Esophagus muscularis mucosa (tissue), 4 donors: ENCODE measurements at places on chromosomes 11 and 22.

- DNase-seq: no peak
Measured at GRCh38 chr11:24233041-24233440, 263.8 kb upstream of the LUZP2 start.

- DNase-seq: peak; percentile 86
Measured at GRCh38 chr11:17607083-17607429, 60.0 kb downstream of the OTOG start.

DNA sequence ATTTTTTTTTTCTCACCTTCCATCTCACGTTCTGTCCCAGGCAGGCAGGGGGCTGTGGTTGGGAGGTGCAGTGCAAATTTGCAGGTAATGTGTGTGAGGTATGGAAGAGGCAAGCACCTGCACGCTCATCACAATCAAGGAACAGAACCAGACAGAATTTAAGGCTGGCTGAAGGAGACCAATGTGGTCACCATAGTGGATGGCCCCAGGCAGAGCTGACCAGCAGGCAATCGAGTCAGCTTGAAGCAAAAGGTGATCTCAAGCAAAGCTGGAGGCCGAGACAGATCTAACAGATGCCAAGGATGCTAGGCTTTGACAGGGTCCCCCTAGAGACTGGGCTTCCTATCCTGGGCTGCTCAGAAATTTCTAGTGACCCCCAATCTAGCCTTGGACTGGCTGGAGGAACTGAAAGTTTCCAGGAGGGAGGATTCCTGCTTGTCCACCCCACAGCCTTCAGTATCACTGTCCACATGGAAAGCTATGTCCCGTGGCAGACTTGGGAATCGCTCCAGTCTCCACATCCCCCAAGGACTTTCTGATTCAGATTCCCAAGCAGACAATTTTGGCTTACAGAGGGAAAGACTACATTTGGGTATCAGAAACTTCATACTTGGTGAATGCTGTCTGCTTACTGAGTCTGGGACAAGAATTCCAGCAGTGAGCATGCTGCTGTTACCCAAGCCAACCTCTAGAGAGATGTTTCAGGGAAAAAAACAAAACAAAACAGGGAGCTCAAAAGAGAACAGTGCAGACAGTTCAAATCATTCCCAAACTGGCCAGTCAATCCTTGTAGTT is 9.0 kb upstream of the MICAL3 start:
- peak; percentile 81 for DNase-seq

DNA sequence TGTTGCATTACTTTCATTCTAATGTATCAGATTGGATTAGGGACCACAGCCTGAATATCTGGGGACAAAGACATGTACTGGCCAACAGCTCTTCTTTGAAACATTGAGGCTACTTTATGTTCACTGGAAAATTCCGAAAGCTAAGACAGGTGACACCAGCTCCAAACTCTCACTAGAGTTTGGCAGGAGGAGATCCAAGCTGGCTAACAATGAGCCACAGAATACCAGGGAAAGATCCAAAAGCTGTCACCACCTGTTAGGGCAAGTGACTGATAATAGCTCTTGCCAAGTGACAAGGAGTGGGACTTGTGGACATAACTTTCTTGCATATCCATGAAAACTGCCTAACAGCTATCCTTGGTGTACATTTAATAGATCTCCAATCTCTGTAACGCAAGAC is 333.3 kb downstream of the TTC28 start:
- no peak for DNase-seq

DNA sequence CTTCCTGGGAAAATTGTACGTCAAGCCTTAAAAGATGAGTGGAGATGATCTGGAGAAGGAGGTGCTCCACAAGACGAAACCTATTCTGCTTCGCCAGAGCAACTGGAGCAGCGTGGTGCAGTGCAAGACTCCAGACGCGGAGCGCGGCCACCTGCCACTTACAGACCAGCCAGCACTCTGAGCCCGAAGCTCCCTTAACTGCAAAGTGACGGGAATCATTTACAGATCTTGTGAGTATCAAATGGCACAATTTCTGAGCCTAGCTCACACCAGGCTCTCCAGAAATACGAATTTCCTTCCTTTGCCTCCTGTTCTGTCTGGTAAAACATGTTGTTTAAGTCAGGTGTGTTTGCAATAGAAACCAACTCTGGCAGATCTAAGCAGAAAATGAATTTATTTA is 369.3 kb downstream of the CADM1 start:
- DNase-seq: no peak

DNA sequence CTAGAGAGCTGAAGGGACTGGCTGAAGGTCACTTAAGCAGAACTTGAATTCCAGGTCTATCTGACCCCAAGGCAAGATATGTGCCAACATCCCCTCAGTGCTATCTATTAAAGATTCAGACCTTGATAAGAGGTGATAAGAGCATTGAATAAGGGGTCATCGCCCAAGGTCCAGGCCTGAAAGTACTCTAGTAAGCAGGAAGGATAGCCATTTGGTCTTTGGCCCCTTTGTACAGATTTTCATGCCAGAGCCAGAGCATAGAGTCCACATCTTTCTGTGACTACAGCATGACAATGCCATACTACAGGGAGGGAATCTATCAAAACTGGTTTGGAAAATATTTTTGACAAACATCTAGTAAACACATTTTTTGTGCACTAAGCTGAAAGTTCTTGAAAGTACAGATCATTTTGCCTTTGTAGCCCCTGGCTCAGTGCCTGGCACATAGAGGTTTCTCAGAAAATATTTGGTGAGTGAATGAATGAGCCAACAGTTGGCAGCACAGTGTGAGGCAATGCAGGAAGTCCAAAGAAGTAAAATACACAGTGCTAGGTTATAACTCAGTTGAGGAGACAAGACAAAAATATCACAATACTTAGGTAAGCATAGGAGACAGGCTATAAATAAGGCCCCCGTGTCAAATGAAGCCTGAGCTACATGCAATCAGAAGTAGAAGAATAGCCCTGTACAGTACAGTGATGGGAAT is 15.1 kb upstream of the RRAS2 start:
- no peak for DNase-seq

- no peak for DNase-seq
Measured at GRCh38 chr11:12245091-12245490, 132.3 kb upstream of the PARVA start.

DNA sequence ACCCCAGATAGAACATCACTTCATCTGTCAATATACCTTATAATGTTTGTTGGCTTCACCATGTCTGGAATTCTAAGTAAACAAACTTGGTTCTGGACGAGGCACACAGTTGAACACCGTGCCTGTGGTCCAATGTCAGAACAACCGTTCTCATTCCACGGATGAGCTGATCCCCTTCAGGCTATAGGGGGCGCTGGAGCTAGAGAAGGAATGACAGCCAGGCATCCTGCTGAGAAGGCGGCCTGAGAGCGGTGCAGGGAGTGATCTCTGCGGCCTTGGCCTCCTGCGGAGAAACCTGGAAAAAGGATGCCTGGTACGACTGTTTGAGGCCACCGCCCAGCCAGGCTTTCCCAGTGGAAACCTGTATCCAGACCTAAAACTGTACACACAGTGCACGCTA is 48.7 kb downstream of the FDX1 start:
- DNase-seq: no peak

DNA sequence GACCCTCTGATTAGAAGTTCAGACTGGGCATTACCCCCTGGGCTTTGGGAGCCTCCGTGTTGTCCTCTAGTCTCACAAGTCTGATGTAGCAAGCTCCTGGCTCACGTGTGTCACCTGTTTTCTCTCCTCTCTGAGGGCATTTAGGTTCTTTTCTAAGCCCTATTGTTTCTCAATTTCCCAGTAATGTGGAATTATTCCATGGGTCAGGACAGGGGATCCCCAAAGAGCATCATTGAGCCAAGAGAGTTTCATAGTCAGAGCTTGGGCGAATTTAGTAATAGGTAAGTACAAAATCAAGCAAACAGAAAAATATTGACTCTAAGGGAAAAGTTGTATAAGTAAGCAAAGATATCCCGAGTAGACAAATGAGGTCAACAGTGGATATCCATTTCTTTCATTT is 57.3 kb downstream of the PPP6R2 start:
- no peak for DNase-seq

DNA sequence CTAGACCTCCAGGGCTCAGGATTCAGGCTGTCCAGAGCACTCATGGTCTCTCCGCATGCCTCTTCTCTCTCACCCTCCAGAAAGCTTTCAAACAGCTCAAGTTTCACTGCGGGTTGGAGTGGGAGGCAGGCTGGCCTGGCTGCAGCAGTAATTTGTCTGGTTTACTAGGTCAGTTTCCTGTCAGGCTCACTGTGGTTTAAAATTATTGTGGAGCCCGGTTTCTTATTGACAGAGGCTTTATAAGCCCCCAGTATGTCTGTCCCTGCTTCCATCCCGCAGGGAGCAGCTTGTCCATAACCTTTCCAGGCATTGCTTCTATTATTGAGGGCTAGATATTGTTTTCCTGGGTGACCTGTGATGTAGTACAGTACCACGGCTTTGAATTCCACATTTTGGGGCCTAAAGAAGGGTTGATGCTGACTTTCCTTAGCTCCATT is 235.3 kb upstream of the SORL1-AS1 start:
- DNase-seq: peak; percentile 66

DNA sequence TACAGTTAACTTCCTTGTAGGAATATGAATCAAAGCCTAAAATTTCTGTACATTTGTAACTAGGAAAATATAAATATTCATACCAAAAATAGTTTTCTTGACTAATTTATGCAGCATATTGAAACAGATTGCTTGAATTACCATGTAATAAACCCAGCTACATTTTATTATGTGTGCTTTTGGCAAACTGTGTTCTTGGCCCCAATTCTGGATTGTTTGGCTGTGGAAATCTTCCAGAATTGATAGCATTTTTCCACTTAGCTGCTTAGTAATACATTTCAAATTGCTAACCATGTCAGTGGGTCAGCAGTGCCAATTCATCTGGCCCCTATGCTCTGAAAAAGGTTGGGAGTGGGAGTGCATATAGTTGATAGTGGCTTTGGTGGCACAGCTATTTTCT is 32.3 kb downstream of the PDHX start:
- no peak for DNase-seq

DNA sequence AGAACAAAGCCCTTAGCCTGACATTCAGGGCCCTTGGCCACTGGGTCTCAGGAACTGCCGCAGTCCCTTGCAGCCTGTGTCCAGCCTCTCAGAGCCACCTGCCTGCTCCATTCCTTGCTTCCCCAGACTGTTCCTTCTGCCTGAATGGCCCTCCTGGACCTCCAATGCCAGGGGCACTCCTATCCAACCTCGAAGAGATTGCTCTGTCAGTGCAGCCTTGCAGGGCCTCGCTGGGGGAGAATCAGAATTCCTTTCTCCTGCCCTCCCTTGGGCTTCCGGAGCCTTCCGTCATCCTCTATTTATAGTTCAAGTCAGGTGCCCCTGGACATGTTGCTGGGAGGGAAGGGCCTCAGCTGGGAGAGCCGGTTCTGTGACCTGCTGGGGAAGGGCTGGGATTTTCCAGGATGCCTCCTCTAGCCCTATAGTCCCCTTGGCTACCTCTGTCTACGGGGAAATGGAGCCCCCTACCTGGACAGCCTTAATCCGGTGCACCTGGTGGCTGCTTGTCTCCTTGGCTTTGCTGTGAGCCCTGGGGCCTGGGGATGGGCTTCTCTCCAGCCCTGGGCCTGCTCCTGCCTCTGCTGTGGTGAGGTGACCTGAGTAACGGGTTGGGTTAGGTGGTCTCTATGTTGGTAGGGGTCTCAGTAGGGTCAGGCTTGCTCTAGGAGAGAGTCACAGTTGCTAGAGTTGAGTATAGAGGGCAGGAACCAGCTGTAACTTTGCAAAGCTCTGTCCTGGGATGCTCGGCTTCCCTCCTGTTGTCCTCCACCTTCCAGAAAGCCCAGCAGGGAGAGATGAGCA is 45.9 kb upstream of the SYT7 start:
- no peak for DNase-seq

DNA sequence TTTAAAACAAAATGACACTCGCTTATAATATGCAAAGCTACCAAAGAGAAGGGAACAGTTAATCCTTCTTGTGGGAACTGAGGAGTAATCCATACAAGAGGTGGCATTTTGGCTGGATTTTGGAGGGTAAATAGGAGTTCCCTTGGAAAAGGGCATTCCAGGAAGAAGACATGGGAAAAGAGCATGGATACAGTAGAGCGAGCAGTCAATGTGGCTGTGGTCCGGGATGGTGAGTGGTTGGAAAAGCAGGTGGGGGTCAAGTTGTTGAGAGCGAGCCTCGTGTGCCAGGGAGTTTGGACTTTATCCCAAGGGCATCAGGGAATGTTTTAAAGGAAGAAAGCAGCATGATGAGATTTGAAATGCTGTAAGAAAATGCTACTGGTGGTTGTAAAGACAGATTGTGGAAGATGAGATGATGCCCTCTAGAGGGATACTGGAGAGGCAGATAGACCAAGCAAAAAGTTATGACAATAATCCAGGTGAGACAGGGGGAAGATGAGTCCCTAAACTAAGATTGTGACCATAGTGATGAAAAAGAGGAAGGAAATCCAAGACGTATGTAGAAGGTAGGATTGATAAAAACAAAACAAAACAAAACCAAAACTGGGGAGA is 3.8 kb upstream of the MMP7 start:
- DNase-seq: no peak

- no peak for DNase-seq
Measured at GRCh38 chr11:17734418-17734911, at the start of gene KCNC1. KCNC1 (plus strand) TSS chr11:17734781; CDS start chr11:17736003, 1,222 bp downstream.

DNA sequence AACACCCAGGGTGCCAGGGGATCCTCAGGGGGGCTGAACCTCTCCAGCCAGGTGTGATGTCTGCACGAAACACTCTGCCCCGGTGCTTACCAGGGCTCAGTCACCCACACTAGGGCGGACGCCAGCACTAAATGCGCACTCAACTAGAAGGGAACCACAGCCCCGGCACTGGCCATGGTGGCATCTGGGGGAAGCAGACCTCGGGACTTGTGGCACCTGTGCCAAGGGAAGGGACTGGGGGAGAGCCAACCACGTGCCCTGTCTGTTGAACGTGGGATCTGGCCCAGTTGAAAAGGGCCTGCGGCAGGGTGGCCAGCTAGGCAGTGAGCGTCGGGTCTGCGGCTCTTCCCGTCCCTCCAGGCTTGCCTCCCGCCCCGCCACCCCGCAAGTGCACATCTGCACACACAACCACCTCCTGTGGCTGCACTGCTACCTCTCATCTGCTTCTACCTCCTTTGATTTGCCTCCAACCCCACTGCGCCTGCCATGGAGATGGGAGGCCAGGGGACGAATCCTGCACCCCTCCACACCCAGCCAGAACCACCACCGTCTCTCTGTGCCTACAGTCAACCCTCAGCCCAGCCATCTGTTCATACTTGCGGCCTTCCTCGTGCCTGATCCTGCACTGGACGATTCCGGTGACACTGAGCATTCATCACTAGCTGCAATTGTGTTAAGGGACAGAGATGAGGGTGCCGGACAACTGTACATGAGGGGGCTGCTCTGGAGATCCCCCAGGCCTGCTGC is 15.0 kb upstream of the MOB2 start:
- DNase-seq: no peak

DNA sequence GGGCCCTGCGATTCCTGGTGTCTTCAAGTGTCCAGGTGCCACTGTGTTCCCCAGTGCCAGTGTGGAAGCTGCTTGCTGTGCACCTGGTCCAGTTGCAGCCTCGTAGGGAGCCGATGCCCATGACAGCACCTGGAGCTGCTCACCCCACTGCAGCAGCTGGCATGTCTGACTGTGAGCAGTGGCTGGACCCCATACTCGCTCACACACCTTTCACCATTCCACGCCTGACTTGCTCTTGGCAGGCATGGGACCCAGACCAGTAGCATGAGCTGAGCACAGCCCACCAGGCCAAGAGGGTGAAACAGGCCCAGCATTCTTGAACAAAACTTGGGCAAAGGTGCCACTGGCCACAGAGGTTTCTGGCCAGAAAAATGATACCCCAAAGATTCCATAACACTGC is 124.5 kb upstream of the THY1 start:
- DNase-seq: no peak

GRCh38 chr11:130261571-130261970 is 53.1 kb downstream of the ZBTB44 start:
- no peak for DNase-seq

- no peak for DNase-seq
Measured at GRCh38 chr11:1251236-1251770, 28.4 kb downstream of the MUC5B start.
